ENCODE measurements at places on chromosomes 1 and 21.

GRCh38 chr1:233543338-233544255 is 70.3 kb upstream of the KCNK1 start:
- DNase-seq, result no peak

GRCh38 chr1:115400891-115401290 is 62.8 kb upstream of the NGF start:
- DNase-seq, result no peak

GRCh38 chr1:149888999-149889289 is 10.4 kb upstream of the BOLA1 start:
- DNase-seq, result no peak

DNA sequence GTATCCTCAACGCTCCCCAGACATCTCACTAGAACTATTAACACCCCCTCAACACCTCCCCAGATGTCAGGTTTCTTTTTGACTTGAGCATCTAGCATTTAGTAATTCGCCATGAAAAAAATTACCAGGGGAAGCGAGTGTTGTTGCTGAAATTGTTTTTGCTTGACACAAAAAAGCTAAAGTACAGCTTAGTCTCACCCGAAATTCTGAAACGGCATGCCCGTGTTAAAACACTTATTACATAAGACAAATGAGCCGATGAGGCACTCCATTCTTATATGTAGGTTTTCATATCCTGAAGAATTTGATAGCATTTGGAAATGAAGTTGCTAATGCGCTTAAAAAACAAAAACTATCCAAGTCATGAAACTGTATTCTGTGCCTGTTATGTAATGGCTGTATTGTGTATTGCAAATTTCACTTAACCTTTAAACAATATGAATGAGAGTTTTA is 1.3 kb upstream of the NRIP1 start:
- DNase-seq, result no peak

GRCh38 chr1:56396581-56396980 is 182.8 kb downstream of the PLPP3 start:
- DNase-seq, result no peak

GRCh38 chr1:59352065-59352464 is 55.2 kb downstream of the FGGY start:
- no peak for DNase-seq

DNA sequence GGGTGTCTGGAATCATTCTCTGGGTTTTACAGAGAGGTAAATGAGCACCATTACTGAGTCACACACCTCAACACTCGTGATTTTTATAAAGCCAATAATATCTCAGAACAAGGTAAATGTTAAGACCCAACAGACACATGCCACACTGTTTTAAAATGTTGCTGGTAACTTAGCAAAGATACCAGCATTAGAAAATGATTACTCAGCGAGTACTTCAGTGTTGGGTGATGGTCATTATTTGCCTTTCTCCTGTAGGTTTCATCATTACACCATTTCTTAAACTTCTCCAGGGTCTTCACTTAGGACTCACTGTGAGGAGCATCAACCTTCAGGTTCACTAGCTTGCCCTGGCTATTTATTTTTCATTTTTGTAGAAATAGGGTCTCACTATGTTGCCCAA is 6.9 kb upstream of the C4BPB start:
- DNase-seq, result no peak

GRCh38 chr1:16905110-16905867 is 9.5 kb downstream of the RNU1-2 start:
- no peak for DNase-seq

- DNase-seq, result no peak
Observed at GRCh38 chr1:25216123-25216522, 16.2 kb downstream of the SYF2 start.

DNA sequence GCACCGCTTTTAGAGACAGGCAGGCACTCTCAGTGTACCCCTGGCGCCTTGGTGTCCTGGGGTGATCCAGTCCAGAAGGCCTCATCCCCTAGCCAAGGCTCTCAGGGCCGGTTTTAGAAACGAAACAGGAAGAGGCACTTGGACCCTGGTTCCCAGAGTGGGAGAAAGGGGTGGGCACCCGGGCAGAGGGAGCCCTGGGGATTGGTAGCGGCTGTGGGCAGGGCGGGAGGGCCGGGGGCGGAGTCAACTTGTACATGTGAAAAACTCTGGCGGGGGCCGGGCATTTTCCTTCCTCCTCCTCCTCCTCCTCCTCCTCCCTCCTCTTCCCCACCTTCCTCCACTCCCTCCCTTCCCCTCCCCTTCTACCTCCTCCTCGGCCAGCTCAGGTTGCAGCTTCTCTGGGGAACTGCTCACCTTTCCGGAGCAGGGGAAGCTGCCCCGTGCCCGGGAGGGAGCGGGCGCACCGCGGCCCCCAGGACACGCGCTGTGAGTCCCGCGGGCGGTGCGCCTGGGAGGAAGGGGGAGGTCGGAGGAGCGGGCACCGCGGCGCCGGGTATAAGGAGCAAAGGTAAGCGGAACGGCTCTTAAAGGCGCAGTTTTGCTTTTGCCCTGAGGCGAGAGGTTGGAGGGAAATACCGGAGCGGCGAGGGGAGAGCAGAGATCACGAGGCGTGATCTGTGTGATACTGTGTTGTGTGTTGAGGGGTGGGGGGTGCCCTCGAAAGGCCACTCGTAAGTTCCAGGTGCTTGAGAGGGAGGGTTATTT is at the start of gene CDK18:
Gene CDK18 (plus strand): TSS at position 359 of the 765 bp plus-strand sequence. CDS start 18,499 bp downstream, outside the sequence.
- DNase-seq, result no peak

DNA sequence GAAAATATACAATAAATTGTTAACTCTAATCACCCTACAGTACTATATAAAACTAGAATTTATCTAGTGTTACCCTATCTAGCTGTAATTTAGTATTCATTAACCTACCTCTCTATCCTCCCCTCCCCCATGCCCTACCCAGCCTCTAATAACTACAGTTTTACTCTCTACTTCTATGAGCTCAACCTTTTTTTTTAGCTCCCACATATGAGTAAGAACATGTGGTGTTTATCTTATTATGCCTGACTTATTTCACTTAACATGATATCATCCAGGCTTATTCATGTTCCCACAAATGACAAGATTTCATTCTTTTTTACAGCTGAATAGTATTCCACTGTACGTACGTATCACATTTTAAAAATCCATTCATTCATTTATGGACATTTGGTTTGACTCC is 46.0 kb upstream of the WARS2 start:
- DNase-seq, result no peak

GRCh38 chr1:151581921-151582320 is 29.9 kb upstream of the SNX27 start:
- DNase-seq, result no peak
